ENCODE measurements at places on chromosomes 1 and 21.

- no peak for DNase-seq
Measured at GRCh38 chr1:175127565-175127964, 59.9 kb downstream of the TNN start.

- DNase-seq: no peak
Measured at GRCh38 chr1:214198571-214198970, 82.4 kb upstream of the SMYD2 start.

DNA sequence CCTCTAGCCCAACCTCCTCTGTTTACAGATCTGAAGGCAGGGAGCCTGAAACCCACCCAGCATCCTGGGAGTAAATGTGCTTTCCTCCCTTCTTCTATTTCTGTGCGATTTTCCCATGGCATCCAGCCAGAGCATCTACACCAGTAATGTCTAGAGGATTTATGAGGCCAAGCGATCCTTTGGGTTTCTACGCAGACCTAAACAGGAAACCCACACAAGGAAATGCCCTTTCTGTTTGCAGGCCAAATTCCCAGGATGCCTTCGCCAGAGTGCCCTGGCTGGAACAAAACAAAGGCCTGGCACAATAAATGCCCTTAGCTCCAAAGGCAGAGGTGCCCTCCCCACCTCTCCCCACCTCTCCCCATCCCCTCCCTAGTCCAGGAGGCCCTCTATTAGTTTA, 110.5 kb upstream of the CDC42BPA start:
- no peak for DNase-seq

- DNase-seq: no peak
Measured at GRCh38 chr21:27476696-27477095, 509.8 kb upstream of the ADAMTS5 start.

DNA sequence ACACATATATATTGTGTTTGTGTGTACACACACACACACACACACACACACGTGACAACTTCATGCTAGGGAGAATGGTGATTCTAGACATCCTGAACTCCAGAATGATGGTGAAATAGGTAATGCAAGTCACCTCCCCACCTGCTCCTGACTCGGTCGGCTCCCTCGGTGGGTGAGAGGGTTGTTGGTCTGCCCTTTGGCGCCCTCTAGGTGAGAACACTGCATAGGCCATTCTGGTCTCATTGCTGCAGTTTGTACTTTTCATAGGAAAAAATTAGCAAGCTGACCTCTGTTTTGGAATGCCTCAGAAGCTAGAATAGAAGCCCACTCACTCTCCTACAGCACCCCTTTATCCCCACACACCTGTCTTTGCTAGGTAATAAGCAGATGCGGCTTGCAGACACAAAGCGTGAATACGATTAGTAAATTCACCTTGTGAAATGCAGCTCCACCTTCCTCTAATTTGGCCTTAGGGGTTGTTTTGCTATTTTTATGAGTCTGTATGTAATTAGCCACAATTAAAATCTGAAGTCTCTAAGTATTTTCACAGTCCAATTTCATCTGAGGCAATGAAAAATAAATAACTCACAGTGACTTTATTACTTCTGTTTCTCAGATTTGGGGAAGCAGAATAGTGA, 130.0 kb upstream of the KCNJ15 start:
- peak; percentile 63 for DNase-seq

DNA sequence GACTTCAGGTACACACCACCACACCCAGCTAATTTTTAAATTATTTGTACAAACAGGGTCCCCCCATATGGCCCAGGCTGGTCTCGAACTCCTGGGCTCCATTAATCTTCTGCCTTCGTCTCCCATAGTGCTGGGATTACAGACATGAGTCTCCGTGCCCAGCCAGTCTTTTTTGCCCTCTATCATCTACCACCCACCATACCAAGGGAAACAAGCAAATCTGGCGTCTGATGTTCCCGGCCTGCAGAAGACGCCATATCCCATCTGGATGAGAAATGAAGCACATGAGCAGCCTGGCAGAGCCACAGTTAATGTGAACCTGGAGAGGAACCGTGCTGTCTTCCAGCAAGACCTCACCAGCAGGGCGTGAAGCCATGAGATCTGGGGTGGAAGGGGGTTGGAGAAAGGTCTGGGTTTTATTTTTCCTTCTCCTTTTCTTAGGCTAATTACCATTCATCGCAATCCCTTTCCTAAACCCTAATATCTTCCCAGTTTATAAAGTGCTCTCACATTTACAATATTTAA, 1.8 kb upstream of the PRELP start:
- DNase-seq: no peak

GRCh38 chr1:28170001-28170596, 6.4 kb downstream of the PTAFR start:
- DNase-seq: no peak

DNA sequence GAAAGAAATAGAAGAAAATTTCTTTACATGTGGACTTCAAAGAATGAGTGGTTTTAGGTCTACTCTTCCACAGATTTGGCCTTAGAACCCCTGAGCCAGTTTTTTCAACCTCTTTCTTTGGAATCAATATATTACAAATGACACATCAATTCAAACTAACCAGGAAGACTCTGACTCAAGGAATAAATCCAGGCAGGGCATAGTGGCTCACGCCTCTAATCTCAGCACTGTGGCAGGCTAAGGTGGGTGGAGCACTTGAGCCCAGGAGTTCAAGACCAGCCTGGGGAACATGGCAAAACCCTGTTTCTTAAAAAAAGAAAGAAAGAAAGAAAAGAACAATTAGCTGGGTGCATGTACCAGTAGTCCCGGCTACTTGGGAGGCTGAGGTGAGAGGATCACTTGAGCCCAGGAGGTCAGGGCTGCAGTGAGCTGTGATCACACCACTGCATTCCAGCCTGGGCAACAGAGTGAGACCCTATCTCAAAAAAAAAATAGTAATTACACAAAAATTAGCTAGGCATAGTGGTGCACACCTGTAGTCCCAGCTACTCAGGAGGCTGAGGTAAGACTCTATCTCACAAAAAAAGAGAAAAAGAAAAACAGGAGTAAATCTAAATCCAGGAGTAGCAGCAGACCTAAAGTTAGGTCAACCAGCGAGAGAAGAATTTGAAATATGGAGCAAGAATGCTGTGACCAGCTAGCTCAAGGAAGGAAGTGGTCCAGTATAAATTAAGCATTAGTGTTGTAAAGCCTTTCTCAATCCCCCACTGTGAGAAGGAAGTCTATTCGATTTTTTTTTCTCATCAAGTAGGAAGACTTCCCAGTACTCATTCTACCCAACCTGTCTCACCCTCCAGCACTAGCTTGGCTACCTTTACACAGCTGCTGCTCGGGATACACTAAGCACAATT, 1.9 kb downstream of the SORT1 start:
- no peak for DNase-seq

GRCh38 chr1:37177230-37177864, 143.0 kb upstream of the GRIK3 start:
- peak; percentile 79 for DNase-seq

DNA sequence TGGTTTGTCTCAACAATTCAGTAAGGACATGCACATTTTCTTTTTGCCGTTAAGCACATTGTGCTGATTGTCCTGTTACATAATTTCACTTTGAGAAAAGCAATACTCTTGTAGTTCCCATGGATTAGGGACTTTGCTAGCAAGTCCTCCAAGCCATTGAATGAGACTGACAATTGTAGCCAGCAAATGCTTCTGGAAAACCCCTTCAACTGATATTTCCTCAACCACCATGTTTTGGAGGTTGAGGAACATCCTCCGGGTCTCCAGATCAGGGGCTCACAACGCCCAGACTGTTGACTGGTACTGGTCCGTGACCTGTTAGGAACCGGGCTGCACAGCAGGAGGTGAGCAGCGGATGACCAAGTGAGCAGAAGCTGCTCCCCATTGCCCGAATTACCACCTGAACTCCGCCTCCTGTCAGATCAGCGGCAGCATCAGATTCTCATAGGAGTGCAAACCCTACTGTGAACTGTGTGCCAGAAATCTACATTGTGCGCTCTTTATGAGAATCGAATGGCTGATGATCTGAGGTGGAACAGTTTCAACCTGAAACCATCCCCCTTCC, 24.1 kb downstream of the ACTN2 start:
- DNase-seq: no peak

DNA sequence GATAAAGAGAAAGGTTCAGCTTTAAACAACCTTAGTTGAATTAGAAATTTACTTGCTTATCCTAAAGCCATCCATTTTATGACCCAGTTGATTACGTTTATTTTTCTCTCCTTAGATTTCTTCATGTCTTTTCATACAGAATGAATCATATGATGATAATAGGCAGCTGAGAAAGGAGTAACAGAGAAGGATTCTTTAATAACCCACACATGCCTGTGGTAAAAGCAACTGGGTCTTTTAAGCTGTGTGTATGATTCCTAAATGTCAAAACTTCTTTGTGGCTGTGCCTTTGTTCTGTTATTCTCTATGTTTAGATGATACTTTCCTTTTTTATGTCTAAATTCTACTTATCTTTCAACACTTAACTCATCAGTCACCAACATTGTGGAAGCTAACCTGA, 626.5 kb downstream of the NCAM2 start:
- DNase-seq: no peak

GRCh38 chr21:34367320-34367935, 3.6 kb downstream of the KCNE2 start:
- peak; percentile 59 for DNase-seq

DNA sequence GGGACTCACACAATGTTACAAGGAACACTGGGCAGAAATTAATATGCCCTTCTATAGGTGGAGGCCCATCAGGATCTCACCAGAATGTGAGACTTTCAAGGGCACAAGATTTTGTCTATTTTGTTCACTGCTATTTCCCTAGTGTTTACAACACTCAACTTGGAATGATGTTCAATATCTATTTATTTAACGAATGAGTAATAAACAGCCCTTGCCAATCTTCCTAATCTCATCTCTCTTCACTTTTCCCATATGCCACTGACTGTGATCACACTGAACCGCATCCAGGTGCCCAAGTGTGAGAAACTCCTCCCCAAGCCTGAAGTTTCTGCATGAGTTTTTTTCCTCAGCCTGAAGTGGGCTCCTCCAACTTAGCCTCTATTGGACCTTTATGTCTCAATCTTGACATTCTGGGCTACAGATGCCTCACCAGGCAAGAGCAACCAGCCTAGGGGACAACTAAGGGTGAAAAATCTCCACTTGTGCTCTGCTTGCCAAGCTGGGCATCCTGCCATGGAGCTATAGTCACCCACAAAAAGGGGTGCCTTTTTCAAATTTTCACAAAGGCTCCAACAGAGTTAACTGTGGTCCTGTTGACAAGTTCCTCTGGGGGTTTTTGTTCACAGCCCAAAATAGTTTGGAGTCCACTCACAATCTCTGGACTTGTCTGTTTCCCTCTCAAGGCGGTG, 105.6 kb downstream of the PLPP3 start:
- DNase-seq: no peak

DNA sequence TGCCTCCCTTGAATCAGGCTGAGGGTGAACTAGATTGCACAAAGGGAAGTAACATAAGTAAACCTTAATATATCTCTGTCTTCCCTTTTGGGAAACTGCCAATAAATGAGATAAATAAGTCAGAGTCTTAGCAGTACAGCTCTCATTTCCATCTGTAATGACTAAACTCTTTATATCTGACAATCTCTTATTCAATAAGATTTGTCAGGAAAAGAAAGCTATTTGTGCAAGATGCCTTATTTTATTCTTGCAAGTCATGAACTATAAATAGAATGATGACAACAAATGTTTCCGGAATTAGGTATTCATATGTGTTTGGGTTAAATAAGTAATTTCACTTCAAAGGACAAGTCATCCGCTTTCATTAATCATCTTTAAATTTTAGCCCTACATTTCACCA, 229.2 kb downstream of the PTGER3 start:
- no peak for DNase-seq

- DNase-seq: no peak
Measured at GRCh38 chr1:215360031-215360430, 207.1 kb upstream of the KCTD3 start.

- DNase-seq: peak; percentile 26
Measured at GRCh38 chr1:218613105-218613504, 268.0 kb downstream of the TGFB2 start.

GRCh38 chr1:215923129-215923824, 356.2 kb downstream of the KCTD3 start:
- DNase-seq: no peak

DNA sequence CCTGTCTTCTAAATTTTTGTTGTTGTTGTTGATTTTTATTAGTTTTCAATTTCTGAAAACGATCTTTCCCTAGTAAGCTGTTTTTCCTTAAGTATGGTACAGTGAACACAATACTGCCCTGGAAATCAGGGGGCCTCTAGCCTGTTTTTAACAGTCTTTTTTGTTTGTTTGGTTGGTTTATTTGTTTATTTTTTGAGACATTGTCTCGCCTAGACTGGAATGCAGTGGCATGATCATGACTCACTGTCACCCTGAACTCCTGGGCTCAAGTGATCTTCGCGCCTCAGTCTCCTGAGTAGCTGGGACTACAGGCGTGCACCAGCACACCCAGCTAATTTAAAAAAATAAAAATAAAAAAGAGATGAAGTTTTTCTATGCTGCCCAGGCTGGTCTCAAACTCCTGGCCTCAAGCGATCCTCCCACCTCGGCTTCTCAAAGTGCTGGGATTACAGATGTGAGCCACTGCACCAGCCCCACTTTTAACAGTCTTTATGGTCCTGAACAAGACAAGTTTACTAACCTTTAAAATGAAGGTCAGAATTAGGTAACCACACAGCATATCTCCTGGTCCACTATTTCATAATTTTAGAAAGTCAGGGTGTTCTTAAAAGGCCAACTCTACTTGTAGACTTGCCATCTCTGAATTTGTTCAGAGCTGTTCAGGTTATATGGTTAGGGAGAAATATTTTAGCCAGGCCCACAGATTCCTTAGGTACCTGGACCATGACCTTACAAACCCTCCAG, 35.4 kb downstream of the TBCE start:
- DNase-seq: no peak

GRCh38 chr1:35637401-35637809, 3.9 kb downstream of the PSMB2 start:
- DNase-seq: peak; percentile 1

DNA sequence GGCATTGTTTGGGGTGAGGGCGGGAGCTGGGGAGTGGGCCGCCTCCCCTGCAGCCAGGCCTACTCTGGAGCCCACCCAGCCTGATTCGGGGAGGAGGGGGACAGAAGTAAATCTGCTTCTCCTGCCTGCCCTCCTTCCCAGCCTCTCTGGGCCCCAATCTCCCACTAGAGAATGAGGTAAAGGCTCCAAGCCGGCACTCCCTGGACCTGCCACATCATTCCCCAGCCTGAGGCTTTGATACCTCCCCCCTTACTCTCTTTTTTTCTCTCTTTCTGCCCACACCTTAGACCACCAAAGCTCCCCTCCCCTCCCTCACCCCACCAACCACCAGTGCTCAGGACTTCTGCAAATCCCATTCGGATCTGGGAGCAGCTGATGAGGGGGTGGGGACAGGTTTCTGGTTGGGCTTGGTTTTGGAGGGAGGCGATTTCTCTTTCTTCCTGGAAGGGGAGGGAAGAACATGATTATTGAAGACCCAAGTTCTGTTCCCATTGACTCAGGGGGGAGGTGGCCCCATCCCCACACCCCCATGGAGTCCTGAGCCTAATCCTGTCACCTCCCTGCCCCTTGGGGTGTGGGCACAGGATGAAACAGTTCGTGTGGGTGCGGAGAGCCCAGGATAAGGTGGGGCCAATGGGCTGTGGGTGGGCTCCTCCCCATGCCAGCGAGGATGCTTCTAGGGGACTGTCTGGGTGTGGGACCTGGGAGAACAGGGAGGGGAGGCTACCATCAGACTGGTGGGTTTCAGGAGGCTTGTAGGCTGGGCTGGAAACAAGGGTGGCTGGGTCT, 1.3 kb downstream of the MAP7D1 start:
- no peak for DNase-seq

GRCh38 chr1:225998560-225999226, 450 bp downstream of the SDE2 start:
- no peak for DNase-seq

Measured in NCI-H1105 treated with DMSO at 0.1 percent for 48 hours (cell line).